ENCODE measurements at places on chromosomes 5 and 9. TPM values are rescaled to one million over a fixed set of nuclear protein-coding genes. Genes with fewer than 3 reads are reported as not detected.

DNA sequence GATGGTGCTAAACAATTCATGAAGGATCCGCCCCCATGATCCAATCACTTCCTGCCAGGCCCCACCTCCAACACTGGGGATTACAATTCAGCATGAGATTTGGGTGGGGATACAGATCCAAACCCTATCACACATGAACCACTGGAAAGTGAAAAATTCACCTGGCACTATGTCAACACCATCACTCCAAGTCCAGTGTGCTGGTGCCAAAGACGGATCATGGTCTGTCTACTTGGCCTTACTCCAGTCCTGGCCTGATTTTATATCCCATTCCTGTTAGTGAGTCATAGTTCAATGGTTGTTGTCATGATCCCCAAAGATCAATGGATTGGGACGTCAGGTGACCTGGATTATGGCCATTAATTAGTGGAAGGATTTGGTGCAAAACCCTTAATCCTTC is 147.4 kb upstream of the RPS23 start:
- no peak for DNase-seq

DNA sequence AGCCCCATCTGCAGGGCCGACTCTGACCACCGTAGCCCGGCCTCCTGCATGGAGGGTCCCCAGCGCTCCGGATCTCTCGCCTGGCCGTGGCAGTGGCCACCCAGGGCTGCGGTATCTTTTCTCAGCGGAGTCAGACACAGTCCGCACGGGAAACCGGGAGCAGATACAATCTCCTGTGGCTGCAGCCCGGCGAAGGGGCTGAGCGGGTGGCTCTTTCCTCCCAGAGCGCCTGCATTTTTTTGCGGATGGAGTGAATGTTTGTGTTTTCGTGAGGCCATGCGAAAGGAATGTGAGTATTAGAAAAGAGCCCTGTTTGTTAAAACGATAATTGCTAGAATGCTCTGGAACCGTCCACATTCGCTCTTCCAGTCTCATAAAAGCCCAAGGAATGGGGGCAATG is 53.4 kb upstream of the PTCH1 start:
- peak; percentile 54 for DNase-seq

GRCh38 chr5:177446200-177447065 is at the start of gene PRR7:
Gene PRR7, plus strand, starts transcription at chr5:177446814. Its CDS starts 8,254 bp downstream, at chr5:177455068.
- peak; percentile 63 for DNase-seq

EQTN gene
- total RNA-seq: not detected

INPP5E gene
- 7.6 TPM for total RNA-seq

- no peak for DNase-seq
Observed at GRCh38 chr9:124000784-124001457, 10.6 kb upstream of the LHX2 start.

GRCh38 chr5:12258549-12258948 is 354.3 kb upstream of the CTNND2 start:
- no peak for DNase-seq

DNA sequence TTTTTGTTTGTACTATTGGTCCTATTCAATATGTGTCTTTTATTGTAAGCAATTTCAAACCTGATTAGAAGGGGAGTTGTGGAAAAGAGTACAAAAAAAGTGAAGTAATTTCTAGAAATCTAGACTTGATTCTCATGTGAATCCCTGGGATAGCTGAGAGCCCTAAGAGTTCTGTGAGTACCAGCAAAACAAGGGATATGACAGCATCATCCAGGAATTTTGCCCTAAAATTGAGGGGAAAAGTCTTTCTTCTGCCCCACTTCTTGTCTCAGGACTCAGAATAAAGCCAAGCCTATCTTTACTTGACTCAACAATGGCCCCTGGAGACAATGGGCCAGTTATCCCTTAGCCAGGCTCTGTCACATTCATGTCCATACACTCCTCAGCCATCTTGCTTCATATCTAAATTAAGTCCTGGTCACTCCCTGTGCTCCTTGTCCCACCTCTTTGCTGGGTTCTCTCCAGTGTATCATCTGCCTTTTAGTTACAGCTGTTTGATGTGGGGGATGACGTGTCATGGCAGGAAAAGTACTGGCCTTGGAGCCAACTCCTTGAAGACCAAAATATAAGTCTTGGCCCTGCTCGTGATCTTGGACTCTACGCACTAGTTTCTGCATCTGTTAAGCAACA is 81.2 kb downstream of the ADAMTS12 start:
- peak; percentile 79 for DNase-seq

DNA sequence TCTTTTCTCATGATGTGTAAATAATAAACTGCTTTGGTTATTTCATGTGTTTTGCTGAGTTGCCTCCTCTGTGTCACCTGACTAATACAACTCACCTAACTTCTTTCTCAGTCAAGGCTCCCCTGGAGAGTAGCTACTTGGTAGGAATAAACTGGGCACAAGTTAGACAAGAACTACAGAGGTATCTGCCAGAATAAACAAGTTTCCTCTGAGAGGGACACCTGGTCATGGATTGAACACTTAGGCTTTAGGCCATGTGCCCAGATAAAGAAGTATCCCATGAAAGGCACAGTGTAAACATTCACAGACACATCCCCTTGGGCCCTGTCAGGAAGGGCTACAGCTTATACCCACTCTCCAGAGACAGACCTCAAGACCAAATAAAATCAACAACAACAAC is 532.5 kb downstream of the KIF4B start:
- no peak for DNase-seq

DNA sequence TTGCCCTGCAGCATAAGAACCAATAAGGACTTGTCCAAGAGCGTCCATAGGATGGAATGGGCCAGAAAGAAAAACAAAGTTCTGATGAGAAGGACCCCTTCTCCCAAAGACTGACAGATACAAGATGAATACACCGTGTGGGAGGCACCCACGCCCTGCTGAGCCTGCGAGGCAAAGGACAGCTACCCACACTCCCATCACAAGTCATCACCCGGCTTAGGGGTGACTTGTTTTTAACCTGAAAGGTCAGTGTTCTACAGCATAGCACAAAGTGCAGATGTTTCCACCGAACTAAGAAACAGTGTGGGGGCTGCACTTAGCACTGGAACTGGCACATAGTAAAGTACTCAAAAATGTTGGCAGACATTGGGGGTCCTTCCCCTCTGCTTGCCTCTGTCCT is 13.9 kb downstream of the TNIP1 start:
- no peak for DNase-seq

DNA sequence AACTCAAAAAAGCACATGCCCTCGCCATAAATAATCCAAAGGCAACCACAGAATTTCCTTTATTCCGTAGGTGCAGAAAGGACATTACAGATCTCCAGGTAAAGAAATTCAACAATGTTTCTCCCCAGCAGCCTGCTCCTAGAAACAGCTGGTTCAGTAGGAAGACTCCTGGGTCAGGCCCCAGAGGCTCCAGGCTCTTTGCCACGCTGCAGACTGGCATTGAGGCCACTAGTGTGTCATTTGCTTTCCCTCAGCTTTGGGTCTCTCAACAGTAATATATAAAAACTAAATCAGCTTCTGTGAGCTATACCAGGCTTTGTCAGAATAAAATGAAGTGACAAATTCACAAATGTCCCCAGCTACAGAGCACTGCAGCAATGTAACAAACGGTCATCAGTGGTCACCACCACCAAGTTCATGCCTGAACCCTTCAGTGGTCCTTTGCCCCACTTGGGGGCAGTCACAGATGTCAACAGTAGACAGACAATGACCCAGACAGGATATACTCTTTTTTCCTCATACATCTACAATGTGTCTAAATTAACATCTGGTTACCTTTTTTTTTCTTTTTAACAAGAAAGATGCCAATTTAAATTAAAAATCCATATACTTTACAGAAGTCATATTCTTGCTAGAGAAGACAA is 93.5 kb downstream of the MARCHF3 start:
- no peak for DNase-seq

FBN2 gene
- 0.37 TPM for total RNA-seq

- peak; percentile 20 for DNase-seq
Observed at GRCh38 chr9:78615372-78615771, 318.4 kb downstream of the PSAT1 start.

- peak; percentile 93 for DNase-seq
Observed at GRCh38 chr9:14251154-14252071, 62.5 kb downstream of the NFIB start.

DNA sequence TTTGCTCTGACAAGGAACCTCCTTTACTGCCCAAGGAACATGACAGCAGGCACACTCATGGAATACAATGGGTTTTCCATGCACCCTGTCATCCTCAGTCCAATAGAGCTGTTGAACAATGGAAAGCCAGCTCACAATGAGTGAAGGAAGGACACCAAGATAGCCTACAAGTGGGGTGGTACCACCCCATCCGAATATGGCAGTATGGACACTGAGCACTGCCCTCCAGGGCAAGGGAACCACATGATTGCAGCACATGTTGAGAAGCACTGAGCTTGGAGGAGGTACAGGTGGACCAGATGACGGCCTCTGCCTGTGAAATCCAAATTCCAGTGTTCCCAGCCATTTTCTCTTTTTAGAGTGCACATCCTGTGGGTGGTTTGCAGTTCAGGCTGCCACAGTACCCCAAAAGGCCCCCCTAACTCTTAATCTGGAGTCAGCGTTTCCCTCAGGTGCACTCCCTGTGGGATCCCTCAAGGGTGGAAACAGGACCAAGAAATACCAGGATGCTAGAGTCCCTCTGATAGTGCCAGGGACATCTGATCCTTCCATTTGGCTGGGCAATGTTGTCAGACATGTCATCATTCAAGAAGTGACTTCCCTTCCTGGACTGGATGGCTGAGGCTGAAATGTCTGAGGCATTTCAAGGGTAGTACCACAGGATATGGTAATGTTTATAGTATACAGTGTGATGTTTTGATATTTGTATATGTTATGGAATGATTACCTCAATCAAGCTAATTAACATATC is 48.9 kb downstream of the SMC2 start:
- DNase-seq: peak; percentile 3

- DNase-seq: peak; percentile 51
Observed at GRCh38 chr5:107669096-107670031, 1.4 kb downstream of the EFNA5 start.

FOXI1 gene
- total RNA-seq: not detected

PCDHB16 gene
- total RNA-seq: 8.6 TPM

DNA sequence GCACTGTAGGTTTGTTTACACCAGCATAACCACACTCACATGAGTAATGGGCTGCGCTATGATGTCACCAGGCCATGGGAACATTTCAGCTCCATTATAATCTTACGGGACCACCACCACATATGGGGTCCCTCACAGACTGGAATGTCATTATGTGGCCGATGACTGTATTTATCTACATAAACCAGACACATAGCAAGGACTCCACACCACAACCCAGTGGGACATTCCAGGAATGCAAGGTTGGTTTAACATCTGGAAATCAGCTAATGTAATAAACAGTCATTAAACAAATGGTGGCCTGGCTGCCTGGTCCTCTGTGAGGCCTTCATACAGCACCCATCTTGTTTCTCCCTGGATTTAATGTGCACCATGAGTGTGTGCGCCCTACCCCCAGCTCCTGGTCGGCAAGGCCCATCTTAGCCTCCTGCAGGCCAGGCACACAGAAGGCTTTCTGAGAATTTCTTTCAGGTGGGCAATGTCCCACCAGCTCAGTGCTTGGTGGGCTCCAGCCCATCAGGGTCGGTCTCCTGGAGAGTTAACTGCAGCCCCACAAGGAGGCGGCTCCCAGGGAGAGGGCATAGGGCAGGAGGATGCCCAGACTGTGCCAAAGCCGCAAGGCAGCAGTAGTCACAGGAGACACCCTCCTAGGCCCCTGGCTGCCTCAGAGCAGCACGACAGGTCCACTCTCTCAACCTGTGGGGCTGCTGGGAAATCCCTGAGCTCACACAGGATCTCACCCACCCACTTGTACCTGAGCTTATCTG is 35.9 kb upstream of the SARDH start:
- DNase-seq: no peak

DNA sequence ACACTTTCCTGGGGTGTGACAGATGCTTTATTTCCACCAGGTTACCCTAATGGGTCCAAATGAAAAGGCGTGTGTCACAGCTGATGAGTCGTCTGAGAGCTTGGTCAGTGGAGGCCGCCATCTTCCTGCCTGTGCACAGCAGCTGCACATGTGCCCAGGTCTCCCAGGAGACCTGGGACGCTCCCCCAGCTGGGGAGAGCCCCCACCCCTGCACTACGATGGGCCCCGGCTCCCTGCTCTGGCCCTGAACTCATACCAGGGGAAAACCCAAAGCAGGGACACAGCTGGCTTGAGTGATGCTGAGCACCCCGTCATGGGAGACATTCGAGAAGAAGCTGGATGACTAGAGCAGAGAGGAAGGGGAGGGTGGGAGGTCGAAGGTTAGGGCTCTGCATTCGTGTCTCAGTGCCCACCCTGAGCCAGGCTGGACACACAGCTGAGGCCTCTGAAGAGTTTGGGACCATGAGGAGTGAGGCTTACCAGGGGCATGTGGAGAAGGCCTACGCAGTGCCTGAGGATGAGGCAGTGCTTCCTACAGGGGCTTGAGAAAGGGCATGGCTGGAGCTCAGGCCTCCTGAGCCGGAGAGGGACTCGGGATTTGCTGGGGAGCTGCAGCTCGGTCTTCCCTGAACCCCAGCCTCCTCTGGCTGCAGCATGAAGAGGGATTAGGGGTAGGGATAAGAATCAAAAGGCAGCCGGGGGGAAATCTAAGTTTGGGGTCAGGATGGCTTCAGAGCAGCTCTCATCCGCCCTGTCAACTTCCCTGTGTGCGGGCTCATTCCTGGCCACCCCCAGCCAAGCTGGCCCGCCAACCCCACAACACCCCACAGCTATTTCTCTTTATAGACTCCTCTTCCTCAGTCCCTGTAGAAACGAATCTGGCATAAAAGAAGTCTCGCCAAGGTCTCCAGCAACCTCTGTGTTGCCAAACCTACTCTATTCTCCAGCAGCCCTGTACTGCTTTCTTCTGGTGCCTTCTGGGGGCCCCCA is 42.2 kb upstream of the RNU6ATAC start:
- DNase-seq: no peak

PCDHGA5 gene
- 0.02 TPM for total RNA-seq

DNA sequence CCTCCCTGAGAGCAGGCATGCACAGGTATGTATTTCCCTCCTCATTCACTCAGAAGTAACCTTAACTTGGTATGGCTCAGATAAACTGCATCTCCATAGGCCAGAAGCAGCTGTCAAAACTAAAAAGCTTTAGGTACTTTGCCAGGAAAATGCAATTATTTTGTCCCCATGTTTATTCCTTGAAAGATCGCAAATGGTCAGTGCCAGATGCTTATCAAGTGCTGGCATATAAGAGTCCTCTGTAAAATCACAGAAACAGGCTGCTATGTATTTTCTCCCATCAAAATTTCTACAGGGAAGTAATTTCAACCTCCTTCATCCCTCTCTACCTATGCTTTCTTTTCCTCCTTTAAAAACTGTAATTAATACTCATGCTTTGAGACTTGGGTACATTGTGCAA is 12.7 kb downstream of the PCDHAC2 start:
- DNase-seq: no peak

C9orf153 gene
- total RNA-seq: not detected

GRCh38 chr9:105195259-105195658 is 49.2 kb upstream of the SLC44A1 start:
- DNase-seq: no peak

GRCh38 chr9:131598121-131598520 is 52.8 kb downstream of the PRRT1B start:
- DNase-seq: no peak

MYOZ3 gene
- total RNA-seq: 0.34 TPM

GARIN3 gene
- total RNA-seq: not detected

SECISBP2 gene
- total RNA-seq: 21.5 TPM

GRCh38 chr5:169595172-169595820 is 11.7 kb downstream of the SPDL1 start:
- no peak for DNase-seq

CNTNAP3 gene
- total RNA-seq: 0.05 TPM

- DNase-seq: peak; percentile 60
Observed at GRCh38 chr5:87411973-87412629, 629 bp downstream of the CCNH start.

All from M059J (cell line).